ENCODE measurements at places on chromosomes 5 and 9.

GRCh38 chr5:60699609-60700415 is at the start of gene DEPDC1B:
TSS of gene DEPDC1B (minus strand) at chr5:60700166. CDS start at chr5:60700093, 73 bp downstream.
- H3K27ac ChIP-seq: peak within 1 kb of the TSS; percentile 57
- no peaks in the 10 kb centered on the region for H3K27me3 ChIP-seq
- peak; percentile 83 for DNase-seq
- H3K36me3 ChIP-seq: no peaks in the 10 kb centered on the region
- H3K4me1 ChIP-seq: peaks cover 28% of the 10 kb centered on the region

- H3K4me3 ChIP-seq: no peak overlapping the region
- H3K27ac ChIP-seq: no peak overlapping the region
- H3K27me3 ChIP-seq: no peaks in the 10 kb centered on the region
- DNase-seq: no peak
- no peaks in the 10 kb centered on the region for H3K36me3 ChIP-seq
Measured at GRCh38 chr5:170635706-170636105, 131.9 kb downstream of the KCNIP1 start.

- peak overlapping the region; percentile 10 for H3K27ac ChIP-seq
- H3K27me3 ChIP-seq: no peaks in the 10 kb centered on the region
Measured at GRCh38 chr9:113154471-113154870, 3.7 kb downstream of the SLC31A2 start.

DNA sequence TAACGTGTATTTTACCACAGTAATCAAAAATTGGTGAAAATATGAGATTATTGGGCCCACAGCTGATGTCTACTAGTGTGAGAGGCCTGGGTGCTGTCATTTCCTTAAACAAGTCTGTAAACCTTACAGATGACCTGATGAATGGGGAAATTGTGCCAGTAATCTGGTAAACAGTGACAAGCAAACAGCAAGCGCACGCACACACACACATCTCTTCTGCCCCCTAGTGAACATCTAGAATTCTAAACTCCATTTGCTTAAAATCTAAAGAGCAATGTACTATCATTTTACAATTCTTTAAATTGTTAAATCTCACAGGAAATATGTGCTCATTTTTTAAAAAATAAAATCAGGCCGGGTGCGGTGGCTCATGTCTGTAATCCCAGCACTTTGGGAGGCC is 7.5 kb upstream of the RAPGEF1 start:
- H3K4me3 ChIP-seq: no peak overlapping the region
- peaks cover 12% of the 10 kb centered on the region for H3K4me1 ChIP-seq
- no peak for DNase-seq
- H3K27me3 ChIP-seq: no peaks in the 10 kb centered on the region

DNA sequence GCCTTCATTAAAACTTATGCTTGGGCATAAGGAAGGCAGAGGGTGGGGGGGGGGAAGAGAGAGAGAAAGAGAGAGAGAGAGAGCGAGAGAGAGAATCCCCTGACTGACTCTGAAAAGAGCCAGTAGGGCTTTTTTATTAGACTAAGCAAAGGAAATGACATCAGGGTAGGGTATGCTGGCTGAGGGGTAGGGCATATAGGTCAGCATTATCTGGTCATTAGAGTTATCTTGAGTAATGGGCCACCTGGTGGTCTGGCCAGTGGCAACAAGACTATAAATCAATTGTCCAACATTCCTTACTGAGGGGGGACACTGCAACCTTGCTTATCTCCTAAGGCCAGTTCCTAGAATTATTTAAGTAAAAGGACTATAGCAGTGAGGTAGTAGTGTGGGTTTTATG is 67.2 kb downstream of the TSSK1B start:
- no peaks in the 10 kb centered on the region for H3K27me3 ChIP-seq
- H3K36me3 ChIP-seq: no peaks in the 10 kb centered on the region
- H3K4me1 ChIP-seq: peaks cover 15% of the 10 kb centered on the region
- no peak for DNase-seq

DNA sequence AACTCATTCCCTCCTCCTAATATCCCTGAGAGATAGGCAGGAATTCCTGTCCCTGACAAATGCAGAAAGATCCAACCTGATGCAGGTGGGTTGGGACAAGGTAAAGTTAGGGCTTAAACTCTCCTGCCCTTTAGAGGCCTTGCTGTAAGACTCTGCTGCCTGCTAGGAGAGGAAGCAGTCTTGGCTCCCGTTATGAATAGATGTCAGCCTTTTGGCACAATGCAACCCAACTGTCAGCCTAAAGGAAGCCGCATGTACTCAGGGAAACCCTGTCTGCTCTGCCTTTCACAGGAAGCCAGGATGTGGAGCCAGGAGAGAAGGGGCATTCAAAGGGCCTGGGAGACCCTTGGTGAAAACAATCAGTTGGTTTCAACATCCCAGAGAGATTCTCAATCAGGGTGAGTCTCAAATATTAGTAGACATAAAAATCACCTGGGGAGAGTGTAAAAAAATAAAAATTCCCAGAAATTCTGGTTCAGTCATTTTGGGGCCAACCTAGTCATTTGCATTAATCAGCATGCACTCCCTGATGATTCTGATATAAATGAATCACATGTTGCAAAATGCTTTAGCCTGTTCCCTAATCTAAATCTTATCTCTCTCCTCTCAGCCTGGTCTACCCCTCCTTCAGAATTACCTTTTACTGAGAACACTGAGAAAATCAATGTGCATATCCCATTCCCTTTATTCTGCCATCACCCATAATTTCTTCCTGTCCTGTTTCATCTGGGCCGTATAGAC is 136.2 kb upstream of the TRIM32 start:
- H3K4me1 ChIP-seq: peaks cover 39% of the 10 kb centered on the region
- DNase-seq: no peak
- H3K27me3 ChIP-seq: no peaks in the 10 kb centered on the region
- H3K27ac ChIP-seq: peak overlapping the region; percentile 69
- H3K36me3 ChIP-seq: no peaks in the 10 kb centered on the region

GRCh38 chr5:1820381-1820780 is 19.2 kb downstream of the NDUFS6 start:
- no peaks in the 10 kb centered on the region for H3K27me3 ChIP-seq
- no peak overlapping the region for H3K4me3 ChIP-seq
- H3K4me1 ChIP-seq: peaks cover 6% of the 10 kb centered on the region
- DNase-seq: no peak
- H3K27ac ChIP-seq: no peak overlapping the region
- H3K36me3 ChIP-seq: peaks cover 97% of the 10 kb centered on the region

DNA sequence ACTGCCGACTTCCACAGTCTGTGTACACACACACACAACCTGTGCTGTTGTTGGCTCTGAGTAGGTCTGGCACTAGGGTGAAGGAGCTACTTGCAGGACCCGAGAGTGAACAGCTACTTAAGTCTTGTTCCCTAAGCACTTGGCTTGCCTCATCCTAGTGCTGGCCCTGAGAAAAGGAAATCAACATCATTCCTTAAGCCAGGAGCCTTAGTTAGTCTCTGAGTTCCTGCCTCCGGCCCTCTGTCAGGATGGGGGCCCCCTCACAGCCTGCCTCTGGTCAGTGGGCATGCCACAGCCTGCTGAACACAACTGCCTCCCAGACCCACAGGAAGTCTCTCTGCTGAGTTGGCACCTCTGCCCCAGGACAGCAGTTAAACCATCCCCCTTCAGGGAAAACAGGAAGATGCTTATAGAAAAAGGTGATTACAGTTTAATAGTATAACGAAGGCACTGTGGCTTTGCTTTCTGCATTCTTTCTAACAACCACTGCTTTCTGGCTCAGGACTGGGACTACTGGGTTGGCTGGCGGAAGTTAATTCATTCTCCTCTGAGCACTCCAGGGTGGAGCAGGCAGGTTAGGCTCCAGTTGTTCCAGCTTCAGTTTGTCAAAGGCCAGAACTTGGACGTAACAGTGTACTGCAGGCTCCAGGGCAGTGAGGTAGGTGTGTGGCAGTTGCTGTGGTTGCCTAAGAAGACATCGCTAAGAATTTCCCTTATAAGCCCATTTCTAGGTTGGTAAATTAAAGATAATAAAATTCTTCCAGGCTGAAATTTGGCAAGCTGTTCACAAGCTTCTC is 2.8 kb downstream of the MAMDC2 start:
- H3K4me3 ChIP-seq: peak overlapping the region; percentile 72
- peak; percentile 25 for DNase-seq
- no peaks in the 10 kb centered on the region for H3K36me3 ChIP-seq
- peaks cover 24% of the 10 kb centered on the region for H3K27me3 ChIP-seq
- peaks cover 69% of the 10 kb centered on the region for H3K4me1 ChIP-seq

- H3K27ac ChIP-seq: peak overlapping the region; percentile 94
- peak; percentile 75 for DNase-seq
Measured at GRCh38 chr9:113581865-113582697, 118.6 kb downstream of the RGS3 start.

DNA sequence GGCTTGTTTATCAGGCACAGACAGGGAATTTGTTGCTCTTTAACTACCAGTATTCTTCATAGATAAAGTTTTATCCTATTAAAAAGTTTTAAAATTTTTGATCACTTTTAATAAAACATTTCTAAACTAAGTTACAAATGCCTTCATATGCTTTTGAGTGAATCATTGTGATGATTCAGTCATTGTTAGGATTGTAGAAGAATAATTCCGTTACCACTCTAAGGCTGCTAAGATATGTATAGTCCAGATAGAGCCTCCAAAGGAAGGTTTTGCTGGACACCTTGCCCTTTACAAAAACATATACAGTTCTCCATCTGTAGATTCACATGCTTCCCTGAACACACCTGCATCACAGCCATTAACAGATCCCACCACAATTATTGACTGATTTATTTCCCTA is 233.7 kb downstream of the SPOCK1 start:
- no peak overlapping the region for H3K4me3 ChIP-seq
- no peak for DNase-seq
- H3K4me1 ChIP-seq: peaks cover 32% of the 10 kb centered on the region
- H3K27me3 ChIP-seq: no peaks in the 10 kb centered on the region

GRCh38 chr5:159768243-159768642 is 148.0 kb upstream of the ADRA1B start:
- peaks cover 5% of the 10 kb centered on the region for H3K27me3 ChIP-seq
- no peaks in the 10 kb centered on the region for H3K36me3 ChIP-seq
- DNase-seq: no peak
- peaks cover 23% of the 10 kb centered on the region for H3K4me1 ChIP-seq

DNA sequence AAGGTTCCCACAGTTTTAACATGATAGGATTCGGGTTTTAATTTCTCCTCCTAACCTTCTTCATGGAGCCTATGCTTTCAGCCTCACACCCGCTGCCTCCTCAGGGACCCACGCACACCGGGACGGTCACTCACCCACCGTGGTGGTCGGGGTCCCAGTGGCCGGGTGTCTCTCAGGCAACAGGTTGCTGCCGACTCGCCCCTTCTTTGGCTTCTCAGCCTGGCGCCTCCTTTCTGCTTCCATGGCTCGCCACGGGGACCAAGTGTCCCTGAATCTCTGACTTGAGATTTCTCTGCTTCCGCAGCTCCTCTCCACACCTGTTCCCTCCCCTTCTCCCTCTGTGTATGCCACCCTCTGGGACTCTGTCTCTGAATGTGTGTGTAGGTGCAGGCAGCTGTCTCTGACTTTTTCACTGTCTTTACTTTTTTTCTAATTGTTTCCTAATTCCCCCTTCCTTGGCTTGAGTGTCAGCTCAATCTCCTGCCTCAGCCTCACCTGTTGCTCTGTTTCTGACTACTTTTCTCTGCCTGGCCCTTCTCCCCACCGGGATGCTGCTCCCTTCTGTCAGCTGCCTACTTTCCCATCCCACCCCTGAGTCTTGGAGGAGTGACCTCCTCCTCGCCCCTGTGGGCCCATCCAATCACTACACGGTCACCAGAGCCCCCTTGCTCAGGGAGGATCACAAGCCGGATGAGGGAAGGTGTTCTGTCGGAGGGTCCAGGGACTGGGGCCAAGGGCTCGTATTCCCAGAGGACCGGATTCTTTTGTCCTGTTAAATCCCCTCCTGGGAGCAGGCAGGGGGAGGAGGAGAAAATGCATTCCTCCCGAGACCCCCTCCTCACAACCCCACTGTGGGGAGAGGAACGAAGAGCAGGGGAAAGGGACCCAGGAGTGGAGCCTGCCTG is at the start of gene PROP1:
Gene PROP1, minus strand, starts transcription at position 552 of the 905 bp plus-strand sequence. Its CDS starts 309 bp downstream, at position 243.
- no peak within 1 kb of the TSS for H3K27ac ChIP-seq
- H3K4me1 ChIP-seq: no peaks in the 10 kb centered on the region
- no peaks in the 10 kb centered on the region for H3K36me3 ChIP-seq
- H3K27me3 ChIP-seq: peaks cover 90% of the 10 kb centered on the region
- no peak for DNase-seq

GRCh38 chr5:61884252-61884855 is 421.7 kb upstream of the KIF2A start:
- no peak overlapping the region for H3K4me3 ChIP-seq
- DNase-seq: no peak
- peaks cover 28% of the 10 kb centered on the region for H3K27me3 ChIP-seq
- no peaks in the 10 kb centered on the region for H3K36me3 ChIP-seq

- no peak for DNase-seq
- no peak overlapping the region for H3K4me3 ChIP-seq
- H3K27me3 ChIP-seq: peaks cover 10% of the 10 kb centered on the region
- H3K36me3 ChIP-seq: no peaks in the 10 kb centered on the region
Measured at GRCh38 chr5:135671052-135671705, 92.4 kb upstream of the CXCL14 start.

GRCh38 chr9:81028504-81028903 is 660.8 kb downstream of the TLE1 start:
- no peaks in the 10 kb centered on the region for H3K4me1 ChIP-seq
- H3K4me3 ChIP-seq: no peak overlapping the region
- H3K36me3 ChIP-seq: no peaks in the 10 kb centered on the region

DNA sequence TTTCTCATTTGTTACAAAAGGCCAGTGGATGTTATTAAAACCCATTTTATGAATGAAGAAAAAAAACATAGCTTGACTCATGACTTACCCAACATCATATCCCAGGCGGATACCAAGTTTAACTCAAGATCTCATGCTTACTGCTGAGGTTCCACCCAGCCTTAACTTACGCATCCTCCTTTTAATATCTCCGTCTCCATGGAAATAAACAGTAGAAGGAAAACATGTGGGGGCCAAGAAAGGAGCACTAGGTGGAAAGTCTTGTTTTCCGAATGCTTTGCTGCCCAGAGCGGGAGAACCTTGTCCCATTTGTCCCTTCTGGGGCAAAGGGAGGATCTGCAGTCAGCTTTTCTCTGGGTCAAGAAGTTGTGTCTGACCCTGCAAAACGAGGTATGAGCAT is 44.1 kb downstream of the ANGPTL2 start:
- H3K4me3 ChIP-seq: no peak overlapping the region
- no peaks in the 10 kb centered on the region for H3K36me3 ChIP-seq
- peaks cover 82% of the 10 kb centered on the region for H3K4me1 ChIP-seq

DNA sequence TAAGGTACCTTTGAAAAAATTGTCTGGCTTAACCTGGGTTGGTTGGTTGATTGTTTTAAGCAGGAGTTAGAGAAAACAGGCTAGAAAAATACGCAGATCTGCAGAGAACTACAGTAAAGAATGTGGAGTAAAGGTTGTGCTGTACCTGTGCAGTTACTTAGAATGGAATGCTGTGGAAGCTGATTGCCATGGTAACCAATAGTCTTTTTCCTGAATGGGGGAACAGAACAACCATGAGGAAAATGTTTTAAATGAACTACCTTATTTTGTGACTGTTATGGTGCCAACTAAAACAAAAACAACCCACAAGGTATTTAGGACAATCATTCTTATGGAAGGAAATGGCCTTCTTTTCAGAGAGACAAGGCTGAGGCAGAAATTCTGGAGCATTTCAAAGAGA is 4.8 kb upstream of the HOMER1 start:
- no peaks in the 10 kb centered on the region for H3K36me3 ChIP-seq
- DNase-seq: no peak
- H3K27ac ChIP-seq: no peak overlapping the region
- no peaks in the 10 kb centered on the region for H3K27me3 ChIP-seq
- H3K4me3 ChIP-seq: no peak overlapping the region
